ENCODE measurements at places on chromosomes 1 and 21.

- no peak for DNase-seq
Measured at GRCh38 chr1:162006081-162006480, 17.6 kb downstream of the OLFML2B start.

DNA sequence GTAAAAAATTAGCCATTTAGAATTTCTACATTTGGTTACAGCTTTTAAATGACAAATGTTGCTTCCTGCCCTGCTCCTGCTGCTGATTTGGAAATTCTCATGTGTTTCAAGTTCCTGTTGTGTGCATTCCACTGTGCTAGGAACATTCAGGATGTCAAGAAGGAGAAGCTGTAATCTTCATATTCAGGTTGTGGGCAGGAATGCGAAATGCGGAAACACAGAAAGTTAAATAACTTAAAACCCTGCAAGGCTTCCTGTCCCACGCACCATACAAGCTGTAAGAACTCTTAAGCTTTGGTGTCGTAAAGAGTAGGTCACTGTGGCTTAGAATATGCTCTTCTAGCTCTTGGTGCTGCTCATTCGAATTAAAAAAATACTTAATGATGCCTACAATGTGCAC, 52.6 kb downstream of the S100B start:
- DNase-seq = no peak

GRCh38 chr1:231628207-231628876, 1.8 kb downstream of the DISC1 start:
- no peak for DNase-seq

DNA sequence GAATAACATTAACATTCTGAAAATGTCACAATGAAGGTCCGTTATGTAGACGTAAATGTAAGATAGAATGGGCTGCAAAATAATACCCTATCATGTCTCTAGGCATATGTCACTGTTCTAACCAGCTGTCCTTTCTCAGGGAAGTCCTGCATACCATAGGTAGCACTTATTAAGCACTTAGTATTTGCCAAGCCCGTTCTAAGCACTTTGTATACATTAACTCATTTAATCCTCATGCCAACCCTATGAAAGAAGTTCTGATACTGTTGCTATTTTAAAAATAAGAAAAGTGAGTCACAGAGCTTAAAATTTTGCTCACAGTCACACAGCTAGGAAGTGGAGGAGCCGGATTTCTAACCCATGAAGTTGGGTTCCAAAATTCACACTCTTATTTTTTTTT, 15.7 kb downstream of the GAS5 start:
- DNase-seq = no peak

- DNase-seq = no peak
Measured at GRCh38 chr1:4071653-4072052, 171.6 kb upstream of the C1orf174 start.

DNA sequence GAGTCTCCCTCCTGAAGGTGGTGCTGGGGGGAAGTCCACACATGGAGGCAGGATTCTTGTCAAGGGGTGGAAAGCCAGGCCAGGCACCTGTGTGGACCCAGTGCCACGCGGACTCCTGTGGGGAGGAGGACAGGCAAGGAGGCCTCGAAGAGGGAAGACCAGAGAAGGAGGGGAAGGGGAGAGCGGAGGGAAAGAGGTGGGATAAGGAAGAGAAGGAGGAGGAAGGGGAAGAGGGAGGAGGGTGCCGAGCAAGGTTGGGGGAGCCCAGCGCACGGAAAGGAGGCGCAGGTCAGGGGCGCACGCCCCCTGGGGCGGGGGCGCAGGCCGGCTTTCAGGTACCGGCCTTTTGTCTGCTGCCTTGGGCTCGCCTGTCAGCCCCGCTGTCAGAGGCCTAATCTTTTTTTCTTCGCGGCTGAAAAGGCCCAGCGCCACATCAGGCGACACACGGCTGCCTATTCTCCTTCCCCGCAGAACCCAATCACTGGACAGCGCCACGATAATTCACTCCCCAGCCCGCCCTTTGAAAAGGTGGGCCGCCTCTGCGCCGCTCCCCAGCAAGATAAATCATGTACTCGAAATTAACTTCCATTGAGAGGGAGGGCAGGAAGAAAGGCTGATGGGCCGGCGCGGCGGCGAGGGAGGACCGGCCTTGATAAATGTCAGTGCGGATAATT, 42.5 kb downstream of the PRDM16 start:
- no peak for DNase-seq

DNA sequence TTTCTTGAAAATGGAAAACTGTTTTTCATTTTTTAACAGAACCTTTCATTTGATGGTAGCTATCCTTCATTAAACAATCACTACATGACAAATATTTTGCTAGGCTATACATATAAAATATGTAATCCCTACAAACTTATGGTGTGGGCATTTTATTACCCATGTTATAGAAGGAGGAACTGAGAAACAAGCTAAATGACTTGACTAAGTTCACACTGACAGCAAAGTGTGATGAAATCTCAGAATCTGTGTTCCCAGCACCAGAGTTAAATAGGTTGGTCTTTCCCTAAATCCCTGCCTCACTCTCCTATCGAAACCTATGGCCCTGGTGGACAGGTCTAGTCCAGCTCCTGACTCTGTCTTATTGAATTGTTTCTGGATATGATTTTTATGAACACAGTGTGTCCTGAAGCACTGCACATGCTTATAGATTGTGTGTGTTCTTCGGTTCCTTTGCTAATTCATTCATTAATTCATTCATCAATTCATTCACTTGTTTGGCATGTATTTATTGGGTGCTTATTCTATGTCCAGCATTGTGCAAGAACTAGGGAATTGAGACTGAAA, 301.0 kb downstream of the GRIK1 start:
- no peak for DNase-seq

DNA sequence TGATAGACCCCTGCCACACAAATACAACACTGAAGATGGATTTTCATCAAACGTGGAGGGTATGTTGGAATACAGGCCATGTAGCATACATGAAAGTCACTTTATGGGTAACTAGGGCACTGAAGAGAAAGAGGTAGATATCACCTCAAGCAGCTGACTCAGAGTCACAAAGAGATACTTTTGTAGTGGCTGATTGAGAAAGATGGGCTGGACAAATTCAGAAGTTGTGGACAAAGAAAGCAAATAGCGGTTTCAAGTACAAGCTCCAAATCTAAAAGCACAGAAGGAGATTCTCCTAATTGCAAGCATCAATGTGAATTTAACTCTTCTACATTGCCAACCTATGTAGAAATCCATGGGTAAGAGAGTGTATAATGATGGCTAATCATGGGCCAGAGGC, 35.0 kb upstream of the RGS18 start:
- no peak for DNase-seq
